ENCODE measurements at places on chromosomes 7 and 10.

GRCh38 chr10:32190890-32191491 is 134.8 kb upstream of the KIF5B start:
- DNase-seq, result no peak

DNA sequence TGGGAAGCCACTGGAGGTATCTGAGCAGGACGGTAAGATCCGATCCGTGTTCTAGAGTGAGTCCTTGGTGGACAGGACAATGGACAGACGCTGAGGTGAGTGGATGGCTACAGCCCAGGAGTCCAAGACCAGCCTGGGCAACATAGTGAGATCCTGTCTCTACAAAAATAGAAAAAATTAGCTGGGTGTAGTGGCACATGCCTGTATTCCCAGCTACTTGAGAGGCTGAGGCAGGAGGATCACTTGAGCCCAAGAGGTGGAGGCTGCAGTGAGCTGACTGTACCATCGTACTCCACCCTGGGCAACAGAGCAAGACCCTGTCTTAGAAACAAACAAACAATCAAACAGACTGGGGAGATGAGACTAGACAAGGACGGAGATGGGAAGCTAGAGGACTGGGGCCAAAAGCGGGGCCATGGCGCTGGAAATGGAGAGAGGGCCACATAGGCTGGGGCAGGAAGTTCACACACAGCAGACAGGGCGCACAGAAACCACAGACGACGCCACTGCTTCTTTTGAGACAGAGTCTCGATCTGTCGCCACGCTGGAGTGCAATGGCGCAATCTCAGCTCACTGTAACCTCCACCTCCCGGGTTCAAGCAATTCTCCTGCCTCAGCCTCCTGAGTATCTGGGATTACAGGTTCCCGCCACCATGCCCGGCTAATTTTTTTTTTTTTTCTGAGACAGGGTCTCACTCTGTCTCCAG is 24.7 kb downstream of the DAGLB start:
- DNase-seq, result no peak

GRCh38 chr7:47600199-47601118 is 18.5 kb upstream of the TNS3 start:
- DNase-seq, result no peak

DNA sequence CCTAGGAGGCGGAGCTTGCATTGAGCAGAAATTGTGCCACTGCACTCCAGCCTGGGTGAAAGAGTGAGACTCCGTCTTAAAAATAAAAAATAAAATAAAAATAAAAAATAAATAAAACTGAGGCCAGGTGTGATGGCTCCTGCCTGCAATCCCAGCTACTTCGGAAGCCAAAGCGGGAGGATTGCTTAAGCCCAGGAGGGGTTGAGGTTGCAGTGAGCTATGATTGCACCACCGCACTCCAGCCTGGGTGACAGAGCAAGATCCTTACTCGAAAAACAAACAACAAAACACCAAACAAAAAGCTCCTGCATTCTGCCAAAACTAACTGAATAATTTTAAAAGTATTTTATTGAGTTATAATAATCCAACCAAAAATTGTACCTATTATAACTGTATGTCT is 36.2 kb downstream of the AGAP4 start:
- DNase-seq, result no peak

GRCh38 chr10:63595072-63595471 is 73.9 kb downstream of the REEP3 start:
- no peak for DNase-seq

DNA sequence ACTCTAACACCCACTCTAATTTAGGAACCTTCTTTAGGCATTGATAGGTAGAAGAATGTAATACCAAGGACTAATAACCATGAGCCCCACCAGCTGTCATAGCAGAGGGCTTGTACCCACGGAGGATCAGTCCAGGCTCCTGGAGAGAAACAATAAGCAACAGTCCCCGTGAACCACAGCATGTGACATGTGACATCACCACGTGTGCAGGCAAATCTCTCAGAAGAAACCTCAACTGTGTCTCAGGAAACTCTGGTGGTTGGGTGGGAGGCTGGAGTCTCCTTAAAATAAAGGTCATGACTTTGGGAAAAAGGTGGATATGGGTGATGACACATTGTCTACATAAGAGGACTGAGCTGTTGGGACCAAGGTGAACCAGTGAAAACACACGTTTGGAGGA is 653.9 kb upstream of the FOXK1 start:
- DNase-seq, result no peak

Data from activated CD4-positive, alpha-beta T cell treated with anti-CD3 and anti-CD28 coated beads, Interleukin-2, amount 50 U/mL, for 48 hours (primary cell).